GM12864 (cell line): ENCODE measurements at places on chromosomes 12 and 14.

DNA sequence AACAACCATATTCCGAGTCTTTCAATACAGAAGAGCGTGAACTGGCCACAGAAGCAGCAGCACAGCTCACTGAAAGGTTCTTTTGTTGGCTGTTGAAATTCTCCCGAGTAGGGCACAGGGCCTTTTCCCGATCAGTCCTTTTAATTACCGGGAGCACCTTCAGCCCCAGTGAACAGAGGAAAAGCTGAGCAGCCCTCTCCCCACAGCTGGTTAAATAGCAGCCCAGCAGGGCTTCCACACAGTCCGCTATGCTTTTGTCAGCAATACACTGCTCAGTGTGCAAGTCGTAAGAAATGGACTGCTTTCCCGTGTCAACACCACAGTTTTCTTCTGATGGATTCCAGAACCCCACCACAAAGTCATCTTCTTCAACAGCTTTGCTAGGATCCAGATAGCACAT, 61.3 kb downstream of the DICER1 start:
- no peak for DNase-seq

GRCh38 chr12:3622822-3623690, 129.9 kb downstream of the CRACR2A start:
- DNase-seq = no peak

- no peak for DNase-seq
Measured at GRCh38 chr12:59067083-59067482, 146.8 kb upstream of the LRIG3 start.

DNA sequence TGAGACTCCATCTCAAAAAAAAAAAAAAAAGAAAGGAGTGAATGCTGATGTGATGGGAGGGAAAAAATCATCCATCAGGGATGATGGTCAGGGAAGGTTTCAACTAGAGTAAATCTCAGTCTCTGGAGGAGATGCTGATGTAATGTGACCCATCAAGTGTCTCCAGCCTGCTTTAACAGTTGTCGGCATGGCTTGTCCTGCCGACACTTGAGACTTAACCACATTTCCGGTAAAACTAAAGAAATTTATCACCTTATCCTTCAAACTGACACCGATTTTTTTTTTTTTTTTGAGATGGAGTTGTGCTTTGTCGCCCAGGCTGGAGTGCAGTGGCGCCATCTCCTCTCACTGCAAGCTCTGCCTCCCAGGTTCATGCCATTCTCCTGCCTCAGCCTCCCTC, 21.5 kb upstream of the ANAPC5 start:
- DNase-seq = no peak

- no peak for DNase-seq
Measured at GRCh38 chr12:22043943-22044342, 2.1 kb upstream of the CMAS start.

- DNase-seq = no peak
Measured at GRCh38 chr12:100163416-100164152, 20.9 kb upstream of the BLTP3B start.

- DNase-seq = no peak
Measured at GRCh38 chr14:96888593-96888992, 91.4 kb downstream of the VRK1 start.

- DNase-seq = no peak
Measured at GRCh38 chr14:100698666-100699448, 27.8 kb upstream of the DLK1 start.

DNA sequence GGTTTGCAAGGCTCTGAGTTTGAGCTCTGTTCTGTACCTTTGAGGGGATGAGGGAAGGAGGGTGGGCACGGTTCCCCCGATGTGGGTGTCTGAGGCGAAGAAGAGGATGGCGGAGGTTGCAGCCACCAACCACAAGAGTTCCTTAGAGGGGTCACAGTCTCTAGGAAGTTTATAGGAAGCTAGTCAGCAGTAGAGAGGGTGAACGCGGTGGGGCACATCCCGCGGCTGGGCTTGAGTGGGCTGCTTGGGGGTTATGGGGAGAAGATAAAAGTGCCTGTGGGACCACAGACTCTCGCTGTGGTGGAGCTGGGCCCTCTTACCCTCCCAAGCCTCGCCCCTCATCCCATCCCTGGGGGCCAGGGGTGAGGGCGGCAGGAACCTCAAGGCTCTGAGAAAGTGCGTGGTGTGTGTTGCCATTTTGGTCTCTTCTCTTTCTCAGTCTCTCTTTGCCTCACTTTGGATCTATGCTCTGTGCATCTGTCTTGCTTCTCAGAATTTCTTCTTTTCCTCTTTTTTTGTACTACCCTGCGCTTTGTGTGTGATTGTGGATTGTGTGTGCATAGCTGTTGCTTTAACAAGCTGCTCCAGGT, 2.7 kb downstream of the CD4 start:
- DNase-seq = no peak

- DNase-seq = no peak
Measured at GRCh38 chr12:13183620-13184019, 12.9 kb upstream of the EMP1 start.

DNA sequence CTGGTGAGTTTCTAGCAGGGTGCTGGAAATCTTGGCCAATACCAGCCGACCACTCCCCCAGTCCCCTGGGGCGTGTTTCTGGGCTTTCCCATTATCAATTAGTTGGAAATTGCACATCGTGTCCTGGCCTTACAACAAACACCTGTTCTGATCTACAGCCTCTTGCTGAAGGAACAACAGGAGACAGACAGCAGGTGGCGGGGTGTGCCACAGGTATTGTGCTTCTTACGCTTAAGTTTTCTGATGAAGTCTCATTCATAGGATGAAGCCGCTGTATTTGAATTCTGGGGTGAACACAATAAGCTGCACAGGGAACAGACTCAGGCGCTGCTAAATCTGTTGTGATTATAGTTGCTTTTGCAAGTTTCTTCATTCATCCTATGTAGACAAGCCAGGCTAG, 703 bp downstream of the HIGD1C start:
- DNase-seq = no peak

DNA sequence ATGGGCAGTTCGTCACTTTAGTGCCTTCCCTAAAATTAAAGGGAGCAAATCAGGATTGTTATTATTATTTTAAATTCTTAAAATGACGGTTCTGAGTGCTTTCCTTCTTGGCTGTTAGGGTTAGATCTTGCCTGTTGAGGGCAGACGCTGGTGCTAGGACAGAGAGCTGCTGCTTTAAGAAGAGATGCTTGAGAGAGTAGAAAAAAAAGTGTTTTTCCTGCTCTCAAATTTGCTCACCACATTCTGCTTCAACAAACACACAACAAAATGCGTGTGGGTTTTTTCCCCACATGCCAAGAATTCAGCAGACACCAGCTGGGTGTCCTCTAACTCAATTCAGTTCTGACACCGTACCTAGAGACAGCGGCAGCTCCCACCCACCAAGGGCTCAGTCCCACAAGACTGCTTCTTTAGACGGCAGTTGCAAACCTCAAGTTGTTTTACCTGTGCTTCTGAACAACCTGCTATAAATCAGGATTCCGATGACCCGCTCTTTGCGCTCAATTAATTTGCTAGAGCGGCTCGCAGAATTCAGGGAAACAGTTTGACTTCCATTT, 75.8 kb upstream of the RIN3 start:
- DNase-seq = peak; percentile 31

GRCh38 chr12:18864900-18865561, 127.1 kb downstream of the CAPZA3 start:
- no peak for DNase-seq

- no peak for DNase-seq
Measured at GRCh38 chr12:109581856-109582255, 8.3 kb downstream of the MVK start.

- no peak for DNase-seq
Measured at GRCh38 chr12:113030875-113031525, 25.5 kb upstream of the DTX1 start.

GRCh38 chr14:91755570-91756295, 23.8 kb upstream of the CATSPERB start:
- no peak for DNase-seq

DNA sequence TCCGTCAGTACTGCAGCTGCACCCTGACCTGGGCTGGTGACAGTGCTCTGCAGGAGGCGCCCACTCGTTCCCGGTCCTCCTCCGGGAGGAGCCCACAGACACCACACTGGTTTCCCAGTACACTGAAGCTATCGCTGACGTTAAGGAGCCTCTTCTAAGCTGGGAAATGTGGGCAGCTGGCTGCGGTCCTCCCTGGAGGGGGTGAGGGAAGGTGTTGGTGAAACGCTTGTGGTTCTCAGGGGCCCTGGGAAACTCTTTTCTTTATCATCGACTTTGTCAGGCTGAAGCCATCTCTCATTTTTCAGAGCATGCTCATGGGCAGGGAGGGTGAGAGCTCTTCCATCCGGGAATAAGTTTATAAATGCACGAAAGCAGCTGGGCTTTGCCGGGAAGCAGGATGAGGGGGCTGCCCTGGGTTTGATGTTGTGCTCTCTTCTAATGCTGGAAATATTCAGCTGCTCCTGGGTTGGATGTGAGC, 176.0 kb downstream of the CHST11 start:
- no peak for DNase-seq

DNA sequence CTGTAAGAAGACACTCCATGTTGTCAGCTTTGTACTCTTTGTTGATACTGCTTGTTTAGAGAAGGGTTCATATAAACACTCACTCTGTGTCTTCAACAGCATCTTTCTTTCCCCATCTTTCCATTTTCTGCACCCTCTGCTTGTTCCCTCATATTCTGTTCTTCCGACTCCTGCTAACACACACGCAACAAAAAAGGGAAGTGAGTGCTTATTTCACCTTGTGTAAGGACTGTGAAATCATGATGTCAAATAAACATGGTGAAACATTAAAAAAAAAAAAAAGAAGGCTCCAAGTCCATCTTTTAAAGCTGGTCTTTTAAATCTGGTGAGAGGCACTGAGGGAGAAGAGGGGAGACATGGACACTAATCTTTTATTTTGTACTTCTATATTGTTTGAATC, 145.4 kb downstream of the RPAP3 start:
- DNase-seq = no peak

DNA sequence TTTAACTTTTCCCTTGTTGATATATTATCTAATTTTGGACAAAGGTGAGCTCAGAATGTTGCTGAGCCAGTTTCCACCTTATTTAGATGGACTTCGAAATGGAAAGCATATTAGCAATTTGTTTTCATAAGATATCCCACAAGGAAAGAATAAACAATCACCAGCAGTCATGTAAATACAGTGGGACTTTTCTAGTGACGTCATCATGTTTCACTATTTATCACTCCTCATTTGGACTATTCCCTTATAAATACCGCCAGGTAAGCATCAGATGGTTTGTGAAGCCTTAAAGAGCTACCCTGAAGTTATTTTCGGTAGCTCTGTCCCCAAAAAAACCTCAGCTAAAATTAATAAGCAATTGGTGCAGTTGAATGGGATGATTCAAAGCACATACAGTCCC, 110.7 kb downstream of the PTPRR start:
- DNase-seq = no peak
